GM23338 (cell line): ENCODE measurements at places on chromosomes 13 and 19. TPM values are rescaled to one million over a fixed set of nuclear protein-coding genes. Genes with fewer than 3 reads are reported as not detected.

- DNase-seq, result no peak
These were observed 254.3 kb upstream of the PRR20A start for GRCh38 chr13:56886398-56886797.

DNA sequence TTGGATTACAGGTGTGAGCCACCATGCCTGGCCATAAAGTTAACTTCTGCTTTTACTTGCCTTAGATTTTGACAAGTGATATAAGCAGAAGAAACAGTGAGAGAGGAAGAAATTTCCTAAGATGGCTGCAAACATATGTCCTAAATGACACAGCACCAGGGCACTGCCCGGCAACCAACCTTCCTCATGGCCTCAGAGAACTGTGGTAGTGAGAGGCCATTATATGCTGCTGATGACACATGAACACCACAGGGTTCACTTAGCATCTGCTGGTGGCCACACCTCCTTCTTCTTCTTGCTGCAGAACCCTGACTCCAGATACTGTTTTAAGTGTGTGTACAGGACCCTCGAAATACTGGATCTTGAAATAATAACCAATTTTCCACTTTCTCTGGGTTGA is 88.2 kb downstream of the KCTD12 start:
- DNase-seq, result no peak

The ZNF729 gene
- not detected in 2 replicates for polyA plus RNA-seq

The C13orf46 gene
- polyA plus RNA-seq, result 0.12 and 0.44 TPM in 2 replicates

The PTH2 gene
- polyA plus RNA-seq, result 1.3 and 1.6 TPM in 2 replicates

The F2RL3 gene
- 0.14 TPM in 1 of 2 replicates, not detected in the other for polyA plus RNA-seq

DNA sequence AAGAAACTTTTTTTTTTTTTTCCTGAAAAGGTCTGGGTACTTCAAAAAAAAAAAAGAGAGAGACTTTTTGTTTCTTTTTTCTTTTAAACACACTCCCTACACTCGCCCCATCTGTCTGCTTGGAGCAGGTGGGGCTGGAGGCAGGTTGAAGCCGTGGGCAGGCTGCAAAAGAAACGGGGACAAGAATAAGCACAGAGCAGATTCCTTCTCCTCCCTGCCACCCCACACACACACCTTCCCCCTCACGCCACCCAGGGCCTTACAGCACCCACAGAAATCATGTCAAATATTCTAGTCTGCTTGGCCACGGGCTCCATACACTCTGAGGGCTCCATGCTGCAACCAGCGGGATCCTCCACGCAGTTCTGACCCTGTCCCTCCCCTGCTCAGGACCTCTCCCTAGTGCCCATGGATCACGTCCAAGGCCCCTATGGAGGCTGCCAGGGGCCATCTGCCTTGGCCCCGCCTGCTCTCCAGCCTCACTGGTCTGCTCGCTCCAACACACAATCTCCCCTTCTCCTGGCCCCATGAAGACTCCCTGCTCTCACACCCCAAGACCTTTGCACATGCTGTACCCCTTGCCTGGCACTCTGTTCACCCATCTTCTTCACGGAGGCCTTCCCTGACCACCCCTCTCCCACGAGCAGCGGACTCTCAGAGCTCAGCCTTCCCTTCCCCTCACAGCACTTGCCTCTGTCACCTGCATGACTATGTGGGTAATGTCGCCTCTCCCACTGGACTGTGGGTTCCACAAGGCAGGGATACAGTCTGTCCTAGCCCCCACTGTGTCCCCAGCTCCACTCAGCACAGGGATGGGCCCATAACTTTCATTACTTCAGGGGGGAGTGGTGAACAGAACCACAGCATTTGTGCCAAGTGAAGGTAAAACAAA is 11.4 kb downstream of the AKT2 start:
- DNase-seq, result no peak

- DNase-seq, result no peak
These were observed 49.3 kb downstream of the IFT88 start for GRCh38 chr13:20616059-20616797.

The CLDN10 gene
- 65.9 and 69.1 TPM in 2 replicates for polyA plus RNA-seq
